ENCODE measurements at places on chromosomes 4 and X.

DNA sequence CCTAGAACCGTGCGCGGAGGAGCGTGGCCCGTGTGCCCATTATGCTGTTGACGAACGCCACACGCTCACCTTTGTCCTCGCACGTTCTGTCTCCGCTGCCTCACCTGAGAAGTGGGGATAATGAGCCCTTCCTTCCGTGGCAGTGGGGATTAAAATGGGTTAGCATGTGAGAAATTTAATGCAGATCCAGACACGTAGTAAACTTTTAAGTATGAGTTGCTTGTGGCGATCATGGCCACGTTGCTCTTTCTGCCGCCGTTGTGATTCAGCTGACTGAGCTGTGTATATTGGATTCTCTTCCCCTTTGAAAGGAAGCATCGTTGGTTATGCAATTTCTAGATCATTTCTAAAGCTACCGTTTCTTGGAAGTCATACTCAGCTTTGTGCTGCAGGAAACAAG lies 16.5 kb downstream of the TBC1D14 start:
- no peak for DNase-seq

GRCh38 chrX:22922961-22923360 lies 76.8 kb upstream of the DDX53 start:
- DNase-seq, result no peak

DNA sequence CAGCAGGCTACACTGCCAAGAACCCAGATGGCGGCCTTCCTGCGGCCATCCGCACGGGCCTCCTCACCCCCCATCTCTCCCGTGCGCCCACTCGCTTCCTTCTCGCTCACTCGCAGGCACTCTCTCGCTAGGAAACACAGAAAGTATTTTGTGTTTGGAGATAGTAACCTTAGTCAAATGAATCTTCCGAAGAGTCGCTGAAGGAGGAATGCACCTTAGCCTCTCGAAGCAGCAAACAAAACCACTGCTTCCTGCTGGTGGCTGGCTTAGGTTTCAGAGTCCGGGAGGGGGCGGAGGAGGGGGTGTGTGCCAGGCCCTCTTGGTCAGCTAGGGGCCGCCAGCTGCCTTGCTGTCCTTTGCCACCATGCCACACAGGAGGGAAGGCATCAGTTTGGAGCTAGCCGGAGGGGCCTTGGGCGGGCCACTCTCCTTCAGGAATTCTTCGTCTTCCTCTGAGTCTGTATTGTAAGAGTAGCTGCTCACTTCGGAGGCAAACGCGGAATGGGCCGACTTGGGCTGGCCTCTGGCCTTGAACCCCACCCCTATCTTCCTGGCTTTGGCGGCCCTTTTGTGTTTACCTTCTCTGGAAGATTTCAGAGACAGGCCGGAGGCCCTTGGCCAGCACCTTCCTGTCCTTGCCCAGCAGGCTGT lies 73.2 kb upstream of the UCP1 start:
- no peak for DNase-seq

DNA sequence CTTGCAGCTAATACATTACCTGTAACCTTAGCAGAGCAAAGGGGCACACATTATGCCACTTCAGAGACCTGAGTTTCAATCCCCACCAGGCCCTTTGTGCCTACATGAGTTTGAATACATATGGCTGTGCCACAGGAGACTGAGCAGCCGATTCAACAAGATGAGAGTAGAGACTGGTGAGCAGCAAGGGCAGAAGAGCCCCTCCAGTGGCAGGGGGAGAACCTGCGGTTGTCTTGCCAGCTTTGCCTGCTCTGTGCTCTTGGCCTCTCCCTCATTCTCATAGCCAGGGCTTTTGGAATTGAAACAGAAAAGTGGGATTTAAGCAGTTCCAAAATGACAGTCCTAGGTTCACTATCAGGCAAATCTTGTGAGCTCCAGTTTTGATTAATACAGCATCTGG lies 52.3 kb upstream of the CLNK start:
- DNase-seq, result no peak

- DNase-seq, result no peak
These were observed 207.5 kb downstream of the ANK2 start for GRCh38 chr4:113256946-113257345.

DNA sequence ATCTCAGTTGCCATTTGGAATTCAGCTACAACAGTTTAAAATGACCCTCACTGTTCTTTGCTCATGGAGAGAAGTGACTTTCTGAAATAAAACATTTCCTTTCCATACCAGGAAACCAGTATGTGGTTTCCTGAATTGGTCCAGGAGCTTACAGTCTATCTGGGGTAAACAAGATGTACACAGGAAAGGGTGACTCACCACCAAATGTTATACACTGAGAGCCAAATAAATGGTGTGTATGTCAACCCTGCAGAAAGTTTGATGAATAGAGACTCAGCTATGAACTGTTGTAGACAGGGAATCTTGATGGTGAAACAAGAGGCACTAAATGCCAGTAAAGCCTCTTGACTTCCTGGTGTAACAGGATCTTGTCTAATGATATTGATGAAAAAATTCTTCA lies 100.4 kb downstream of the HS6ST2 start:
- DNase-seq, result no peak

GRCh38 chr4:38804654-38805295 lies at the start of gene TLR1:
TSS of gene TLR1 (minus strand) at chr4:38804791. CDS start at chr4:38798831, 5,960 bp downstream.
- no peak for DNase-seq

- no peak for DNase-seq
These were observed 2.5 kb upstream of the SOX3 start for GRCh38 chrX:140507223-140507981.

DNA sequence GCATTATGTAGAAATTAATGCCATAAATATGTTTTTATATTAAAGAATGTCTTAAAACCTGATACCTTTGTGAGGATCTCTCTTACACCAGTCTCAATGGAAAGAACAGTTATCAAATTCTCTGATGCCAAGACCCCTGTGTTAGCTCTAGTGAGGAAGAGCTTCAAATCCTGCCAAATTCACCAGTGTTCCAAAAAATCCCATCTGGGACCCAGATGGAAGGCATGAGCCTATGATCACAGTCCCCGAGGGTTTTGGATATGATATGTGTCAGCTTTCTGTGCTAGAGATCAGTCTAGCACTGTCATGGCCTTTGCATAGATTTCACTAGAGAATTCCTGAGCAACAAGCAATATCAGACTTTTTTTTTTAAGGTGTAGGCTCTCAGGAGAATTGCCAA lies 412.1 kb downstream of the UBE2NL start:
- DNase-seq, result no peak
